Glomerular endothelial cell (primary cell): ENCODE measurements at places on chromosomes 2 and 18. TPM values are rescaled to one million over a fixed set of nuclear protein-coding genes. Genes with fewer than 3 reads are reported as not detected.

The SP5 gene
- total RNA-seq, result 0.06 TPM in 1 of 2 replicates, not detected in the other

The SLC4A5 gene
- 0.10 and 0.18 TPM in 2 replicates for total RNA-seq

The TMEM247 gene
- total RNA-seq, result not detected in 2 replicates

The NT5C1B gene
- total RNA-seq, result not detected in 2 replicates

The STAM2 gene
- total RNA-seq, result 14.8 and 23.3 TPM in 2 replicates

The DOCK10 gene
- total RNA-seq, result 15.1 and 25.5 TPM in 2 replicates

The SCYGR4 gene
- not detected in 2 replicates for total RNA-seq
